ENCODE measurements at places on chromosomes 5 and 9.

GRCh38 chr9:7405924-7406604 is 393.5 kb downstream of the DMAC1 start:
- DNase-seq = no peak

GRCh38 chr5:87300744-87301143 is 33.1 kb downstream of the RASA1 start:
- DNase-seq = peak; percentile 53

- peak; percentile 19 for DNase-seq
These were observed 608 bp downstream of the ENTR1 start for GRCh38 chr9:136409557-136410455.

DNA sequence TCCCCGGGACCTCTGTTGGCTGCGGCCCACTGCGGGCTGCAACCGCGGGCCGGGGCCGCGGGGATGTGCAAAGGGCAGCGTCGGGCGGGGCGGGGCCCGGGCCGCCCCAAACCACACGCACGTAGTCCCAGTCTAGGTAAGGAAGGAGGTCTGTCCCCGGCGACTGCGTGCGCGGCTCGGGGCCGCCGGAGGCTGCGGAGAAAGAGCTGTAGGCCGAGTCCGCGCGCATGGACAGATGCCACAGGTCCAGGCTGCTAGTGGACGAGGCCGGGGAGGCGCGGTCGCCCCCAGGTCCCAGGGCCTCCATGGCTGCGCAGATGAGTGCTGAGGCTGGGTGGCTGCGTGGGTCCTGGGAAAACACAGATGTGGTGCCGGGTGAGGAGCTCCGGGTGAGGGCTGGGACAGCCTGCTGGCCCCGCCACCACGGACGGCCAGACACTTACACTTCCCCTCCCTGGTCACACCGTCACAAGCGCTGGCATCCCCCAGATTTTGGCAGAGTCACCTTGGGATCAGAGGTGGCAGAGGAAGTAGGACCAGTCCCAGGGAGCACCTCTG is 4.5 kb downstream of the SHROOM1 start:
- DNase-seq = no peak

DNA sequence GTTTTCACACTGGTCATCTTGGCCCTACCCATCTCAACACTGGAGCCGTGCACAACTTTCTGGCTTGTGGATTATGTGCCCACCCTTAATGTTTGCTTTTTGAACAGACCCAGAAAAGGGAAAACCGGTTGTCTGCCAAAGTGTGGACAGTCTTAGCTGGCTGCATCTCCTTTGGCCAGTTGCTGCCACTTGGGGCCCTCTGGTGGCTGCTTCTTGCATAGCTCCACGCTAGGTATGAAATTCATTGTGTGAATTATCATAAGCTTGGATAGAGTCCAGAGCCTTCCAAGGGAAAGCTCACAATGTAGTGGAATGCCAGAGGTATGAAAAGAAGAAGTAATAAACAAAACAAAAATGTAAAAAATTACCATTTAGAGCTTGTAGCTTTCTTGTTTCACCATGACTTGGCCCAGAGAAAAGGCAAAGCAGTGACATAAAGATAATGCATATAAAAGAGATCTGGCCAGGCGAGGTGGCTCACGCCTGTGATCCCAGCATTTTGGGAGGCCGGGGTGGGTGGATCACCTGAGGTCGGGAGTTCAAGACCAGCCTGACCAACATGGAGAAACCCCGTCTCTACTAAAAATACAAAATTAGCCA is 12.5 kb upstream of the SLC36A3 start:
- peak; percentile 60 for DNase-seq

- DNase-seq = no peak
These were observed 149.6 kb upstream of the ATP10B start for GRCh38 chr5:161001604-161002003.

DNA sequence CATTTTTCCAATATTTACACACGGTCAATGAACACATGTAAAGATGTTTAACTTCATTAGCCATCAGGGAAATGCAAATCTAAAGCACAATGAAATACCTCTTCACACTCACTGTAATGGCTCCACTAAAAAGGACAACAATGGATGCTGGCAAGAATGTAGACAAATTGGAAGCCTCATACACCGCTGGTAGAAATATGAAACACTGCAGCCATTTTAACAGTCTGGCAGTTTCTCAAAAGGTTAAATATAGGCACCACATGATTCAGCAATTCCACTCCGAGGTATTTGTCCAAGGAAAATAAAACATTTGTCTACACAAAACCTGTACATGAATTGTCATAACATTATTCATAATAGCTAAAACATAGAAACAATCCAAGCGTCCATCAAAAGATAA is 20.0 kb downstream of the RNF145 start:
- DNase-seq = no peak

- no peak for DNase-seq
These were observed 2.8 kb upstream of the NOL6 start for GRCh38 chr9:33476503-33476902.

GRCh38 chr5:133111299-133111698 is 59.5 kb downstream of the HSPA4 start:
- DNase-seq = peak; percentile 73

DNA sequence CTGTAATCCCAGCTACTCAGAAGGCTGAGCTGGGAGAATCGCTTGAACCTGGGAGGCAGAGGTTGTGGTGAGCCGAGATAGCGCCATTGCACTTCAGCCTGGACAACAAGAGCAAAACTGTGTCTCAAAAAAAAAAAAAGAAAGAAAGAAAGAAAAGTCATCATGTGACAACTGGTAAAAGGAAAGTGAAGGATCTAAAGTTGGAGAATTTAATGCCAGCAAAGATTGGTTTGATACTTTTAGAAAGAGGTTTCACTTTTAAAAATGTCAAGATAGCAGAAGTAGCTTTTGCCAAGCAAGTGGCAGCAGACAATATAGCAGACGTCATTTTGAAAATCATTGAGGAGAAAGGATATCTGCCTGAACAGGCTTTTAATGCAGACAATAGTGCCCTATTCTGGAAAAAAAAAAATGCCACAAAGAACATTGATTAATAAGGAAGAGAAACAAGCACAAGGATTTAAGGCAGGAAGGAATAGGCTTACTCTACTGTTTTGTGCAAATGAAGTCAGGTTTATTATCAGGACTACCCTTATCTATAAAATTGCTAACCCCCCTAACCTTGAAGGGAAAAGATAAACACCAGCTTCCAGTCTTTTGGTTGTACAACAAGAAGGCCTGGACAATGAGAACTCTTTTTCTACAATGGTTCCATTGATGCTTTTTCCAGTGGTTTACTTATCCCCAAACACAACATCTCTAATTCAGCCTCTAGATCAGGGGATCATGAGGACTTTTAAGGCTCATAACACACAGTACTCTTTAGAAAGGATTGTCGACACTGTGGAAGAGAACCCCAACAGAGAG is 12.0 kb downstream of the PKD2L2 start:
- DNase-seq = no peak

DNA sequence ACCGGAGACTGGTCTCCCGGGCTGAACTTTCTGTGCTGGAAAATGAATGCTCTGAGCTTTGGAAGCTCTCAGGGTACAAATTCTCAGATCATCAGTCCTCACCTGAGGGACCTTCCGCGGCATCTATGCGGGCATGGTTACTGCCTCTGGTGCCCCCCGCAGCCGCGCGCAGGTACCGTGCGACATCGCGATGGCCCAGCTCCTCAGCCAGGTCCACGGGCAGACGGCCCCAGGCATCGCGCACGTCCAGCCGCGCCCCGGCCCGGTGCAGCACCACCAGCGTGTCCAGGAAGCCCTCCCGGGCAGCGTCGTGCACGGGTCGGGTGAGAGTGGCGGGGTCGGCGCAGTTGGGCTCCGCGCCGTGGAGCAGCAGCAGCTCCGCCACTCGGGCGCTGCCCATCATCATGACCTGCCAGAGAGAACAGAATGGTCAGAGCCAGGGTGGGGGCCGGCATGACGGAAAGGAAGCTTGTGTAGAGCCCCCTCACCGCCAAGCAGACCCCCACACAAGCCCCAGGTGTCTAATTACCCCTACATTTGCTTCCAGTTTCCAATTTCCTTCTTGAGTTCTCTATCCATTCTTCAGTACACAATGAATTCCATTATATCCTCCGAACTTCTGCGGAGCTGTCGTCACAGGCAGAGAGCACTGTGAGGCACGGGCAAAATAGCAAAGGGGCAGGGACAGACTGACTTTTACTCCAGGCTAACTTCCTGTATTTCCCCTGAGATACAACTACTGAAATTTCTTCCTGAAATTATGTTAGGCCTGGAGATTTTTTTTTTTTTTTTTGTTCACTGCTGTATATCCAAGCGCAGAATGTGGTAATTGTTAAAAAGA is 23.2 kb downstream of the CDKN2A start:
- no peak for DNase-seq

DNA sequence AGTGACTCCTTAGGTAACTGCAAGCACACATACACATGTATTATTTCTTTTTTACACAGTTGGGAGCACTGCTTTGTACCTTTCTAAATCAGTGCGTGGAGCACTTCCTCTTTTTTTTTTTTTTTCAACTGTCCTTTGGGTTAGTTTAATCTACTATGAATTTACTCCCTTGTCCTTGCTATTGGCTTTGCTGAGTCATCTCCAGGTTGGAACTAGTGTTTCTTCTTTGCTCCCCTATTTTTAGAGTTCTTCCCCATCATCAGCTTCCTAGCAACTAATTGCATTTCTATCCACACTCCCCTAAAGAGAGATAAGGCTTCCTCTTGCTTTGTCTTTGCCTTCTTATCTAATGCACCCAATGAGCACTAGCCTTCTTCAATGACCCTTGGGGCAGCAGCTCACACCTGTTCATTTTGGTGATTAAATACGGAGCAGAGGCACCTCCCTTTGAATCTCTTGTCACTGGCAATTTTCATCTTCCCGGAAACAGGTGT is 24.3 kb downstream of the S100Z start:
- no peak for DNase-seq

GRCh38 chr5:65774346-65774745 is 52.3 kb downstream of the NLN start:
- DNase-seq = no peak

DNA sequence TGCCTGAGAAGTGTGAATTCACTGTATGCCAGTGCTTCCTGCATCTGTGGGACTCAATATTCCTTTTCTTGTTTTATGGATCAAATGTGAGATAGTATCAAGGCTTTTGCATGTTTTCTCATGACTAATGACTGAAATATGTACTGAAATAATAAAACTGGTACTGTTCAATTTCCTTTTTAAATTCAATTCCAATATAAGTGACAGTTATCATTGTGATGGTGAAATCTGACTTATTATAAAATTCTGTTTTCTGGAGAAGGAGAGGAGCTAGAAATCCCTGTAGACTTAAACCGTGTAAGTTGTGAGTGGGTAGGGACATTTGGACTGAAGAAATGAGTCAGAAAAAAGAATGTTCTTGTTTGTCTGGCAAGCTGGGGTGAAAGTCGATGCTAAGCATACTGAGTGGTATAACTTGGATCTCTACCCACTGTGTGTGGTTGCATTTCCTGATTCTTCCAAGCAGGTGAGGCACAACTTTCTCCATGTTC is 245.2 kb downstream of the EFNA5 start:
- DNase-seq = no peak

- DNase-seq = no peak
These were observed 8.2 kb upstream of the EPB41L4B start for GRCh38 chr9:109328978-109329637.

- DNase-seq = no peak
These were observed 15.3 kb upstream of the KLF4 start for GRCh38 chr9:107504585-107505455.

DNA sequence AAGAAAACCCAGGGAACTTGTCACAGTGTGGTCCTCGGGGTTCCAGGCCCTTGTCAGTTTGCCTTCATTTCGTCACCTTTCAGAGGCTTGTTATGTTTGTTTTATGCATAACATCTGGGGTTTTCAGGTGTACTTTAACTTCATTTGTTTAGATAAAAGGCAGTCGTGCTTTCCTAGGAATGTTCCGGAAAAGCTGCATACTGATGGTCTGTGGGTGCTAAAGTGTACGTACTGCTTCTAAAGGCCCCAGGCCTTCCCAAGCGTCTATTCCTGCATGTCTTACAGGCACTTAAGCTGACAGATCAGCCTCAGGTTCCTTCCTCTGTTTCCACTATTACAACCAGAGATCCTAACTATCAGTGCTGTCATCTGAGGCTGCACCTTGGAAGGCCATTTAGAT is 95.6 kb upstream of the ANKH start:
- DNase-seq = no peak

DNA sequence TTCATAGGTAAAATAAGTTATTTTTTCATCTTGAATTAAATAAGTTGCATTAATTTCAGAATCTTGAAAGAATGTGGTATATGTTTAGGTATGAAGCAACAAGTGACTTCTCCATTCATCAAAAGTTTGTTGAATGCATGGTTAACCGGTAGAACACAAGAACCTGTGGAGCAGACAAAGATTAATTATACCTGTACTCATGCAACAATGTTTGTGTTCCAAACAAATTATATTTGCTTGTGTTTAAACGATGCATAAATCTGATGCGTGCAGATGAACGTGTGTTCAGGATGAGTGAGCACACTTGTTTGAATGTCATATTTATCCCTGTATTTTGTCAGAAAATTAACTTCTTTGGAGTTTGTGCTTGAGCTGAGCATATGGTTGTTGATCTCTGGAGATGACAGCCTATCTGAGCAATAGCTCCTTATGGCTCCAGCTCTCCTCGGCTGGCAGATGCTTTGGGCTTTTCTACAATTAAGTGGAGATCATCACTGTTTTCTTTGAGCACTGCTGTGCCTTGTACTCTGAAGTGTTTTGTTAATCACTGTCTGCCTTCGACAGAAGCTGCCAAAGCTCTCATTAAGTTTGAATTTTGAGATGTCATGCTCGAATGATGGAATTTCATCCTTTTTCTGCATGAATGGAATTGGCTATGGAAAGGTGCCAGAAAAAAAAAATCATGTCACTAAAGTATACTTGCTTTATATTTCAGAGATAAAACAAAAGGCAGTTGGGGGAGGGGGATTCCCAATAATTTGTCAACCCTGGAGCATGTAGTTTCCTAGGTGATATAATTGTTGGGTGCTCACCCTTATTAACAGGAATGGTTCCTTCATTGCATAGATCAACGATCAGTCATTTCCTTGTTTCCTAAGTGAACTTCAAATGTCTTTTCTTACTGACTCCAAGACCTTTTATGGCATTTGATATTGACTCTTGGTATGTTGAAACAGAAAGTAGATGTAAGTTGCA is 502.5 kb upstream of the ARRDC3 start:
- no peak for DNase-seq

- no peak for DNase-seq
These were observed 24.6 kb downstream of the TRAF2 start for GRCh38 chr9:136910901-136911245.

DNA sequence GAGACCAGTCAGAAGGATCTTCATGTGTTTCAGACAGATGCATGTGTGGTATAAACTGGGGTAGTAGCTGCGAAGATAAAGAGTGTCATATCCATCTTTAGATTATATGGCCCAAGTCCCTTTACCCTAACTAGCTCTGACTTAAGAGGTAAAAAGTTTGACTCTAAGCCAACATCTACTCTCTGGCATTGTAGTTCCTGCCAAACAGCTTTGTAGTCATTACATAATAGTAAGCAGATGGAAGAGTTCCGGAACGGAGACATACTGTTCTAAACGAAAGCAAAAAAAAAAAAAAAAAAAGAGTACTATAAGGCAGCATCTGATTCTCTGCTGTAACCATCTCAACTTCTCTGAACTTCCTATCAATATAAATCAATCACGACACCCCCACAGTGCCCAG is 48.8 kb downstream of the CEMIP2 start:
- no peak for DNase-seq

All from CD4-positive, alpha-beta T cell (primary cell).